Neural crest cell (in vitro differentiated cells): ENCODE measurements at places on chromosomes 7 and 10. TPM values are rescaled to one million over a fixed set of nuclear protein-coding genes. Genes with fewer than 3 reads are reported as not detected.

KLF6 gene
- 38.6 and 40.2 TPM in 2 replicates for total RNA-seq

AGAP3 gene
- total RNA-seq = 128 and 139 TPM in 2 replicates

GRCh38 chr7:84697506-84697905 lies 489.4 kb downstream of the SEMA3D start:
- DNase-seq = no peak

DNA sequence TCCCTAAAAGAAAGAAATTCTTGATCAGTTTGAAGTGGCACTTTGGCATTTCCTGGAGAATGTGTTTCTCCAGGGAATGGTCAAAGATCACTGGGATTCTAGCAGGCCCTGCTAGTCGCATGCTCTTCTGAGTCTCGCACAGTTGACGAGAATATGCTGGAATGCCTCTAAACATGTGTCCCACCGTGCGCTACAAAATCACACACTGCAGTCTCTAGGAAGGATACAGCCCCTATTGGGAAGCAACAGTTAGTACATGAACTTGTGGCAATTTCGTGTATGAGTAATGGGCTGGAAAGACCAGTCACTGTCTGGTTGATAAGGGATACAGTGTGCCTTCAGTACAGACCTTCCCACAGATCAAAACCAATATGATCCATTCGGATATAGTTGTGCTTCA lies 257.9 kb downstream of the PRPF18 start:
- no peak for DNase-seq

DNA sequence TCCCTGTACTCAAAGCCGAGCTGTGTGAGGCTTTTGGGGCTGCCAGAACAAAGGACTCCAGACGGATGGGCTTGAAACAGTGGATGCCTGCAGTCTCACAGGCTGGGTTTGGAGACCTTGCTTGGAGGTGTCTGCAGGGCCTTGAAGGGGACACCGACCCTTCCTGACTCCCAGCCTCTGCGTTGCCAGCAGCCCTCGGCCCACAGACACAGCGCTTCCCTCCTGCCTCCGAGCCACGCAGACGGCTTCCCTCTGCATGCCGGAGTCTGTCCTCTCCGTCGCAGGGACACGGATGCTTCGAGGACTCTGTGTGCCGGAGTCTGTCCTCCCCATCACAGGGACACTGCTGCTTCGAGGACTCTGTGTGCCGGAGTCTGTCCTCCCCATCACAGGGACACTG lies 524.7 kb downstream of the DNAJB6 start:
- no peak for DNase-seq

DNA sequence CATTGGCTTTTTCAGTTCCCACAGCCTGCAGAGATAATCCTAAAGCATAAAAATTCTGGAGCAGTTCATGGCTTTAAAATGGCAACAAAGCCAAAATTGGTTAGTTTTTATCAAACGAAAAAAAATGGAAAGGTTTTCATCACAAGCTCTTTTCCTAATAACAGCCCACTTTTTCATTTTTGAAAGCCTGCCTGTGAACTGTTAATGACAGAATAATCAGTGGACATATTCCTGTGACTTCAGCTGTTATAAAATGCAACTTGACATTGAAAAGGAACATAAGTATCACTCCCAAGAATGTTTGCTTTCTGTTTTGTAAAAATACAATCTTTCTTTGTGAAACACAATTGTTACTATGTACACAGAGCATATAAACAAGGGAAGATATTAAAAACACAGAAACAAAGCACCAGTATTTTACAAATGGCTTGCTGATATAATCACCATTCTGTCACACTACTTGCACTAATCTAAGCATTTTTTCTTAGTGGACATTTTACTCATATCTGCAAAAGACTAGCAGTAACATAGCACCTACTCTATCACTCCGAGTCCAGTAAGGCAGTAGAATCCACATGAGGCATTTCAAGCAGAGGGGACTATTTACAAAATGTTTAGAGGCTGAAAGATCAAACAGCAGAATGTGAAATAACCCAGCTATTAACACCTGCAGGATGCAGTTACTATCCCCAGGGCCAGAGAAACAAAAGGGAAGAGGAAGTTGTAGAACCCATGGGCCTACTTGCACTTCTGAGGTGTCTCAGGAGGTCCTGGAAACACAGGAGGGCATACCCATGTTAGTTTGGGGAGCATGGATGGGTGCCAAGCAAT lies 26.4 kb downstream of the MACC1 start:
- DNase-seq = no peak

DNA sequence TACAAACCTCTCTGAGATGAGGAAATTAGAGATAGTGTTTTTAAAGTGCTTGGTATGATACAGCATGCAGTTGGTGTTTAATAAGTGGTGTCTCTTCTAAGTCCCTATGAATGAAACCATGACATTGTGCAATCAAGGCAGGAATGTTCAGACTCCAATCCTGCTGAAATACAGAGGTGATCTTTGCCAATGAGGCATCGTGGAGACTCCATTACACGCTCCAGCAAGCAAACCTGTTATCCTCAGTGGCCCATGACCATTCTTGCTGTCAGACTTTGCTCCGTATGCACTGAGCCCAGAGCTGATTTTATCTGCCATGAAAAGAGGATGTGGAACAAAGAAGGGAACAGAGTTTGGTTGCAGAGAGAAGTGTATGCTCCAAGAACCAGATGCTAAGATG lies 47.3 kb downstream of the CDHR3 start:
- DNase-seq = no peak

- no peak for DNase-seq
Measured at GRCh38 chr10:114491933-114492332, 87.6 kb upstream of the AFAP1L2 start.
